Bladder microvascular endothelial cell (primary cell): ENCODE measurements at places on chromosomes 2 and 18. TPM values are rescaled to one million over a fixed set of nuclear protein-coding genes. Genes with fewer than 3 reads are reported as not detected.

Gene SERPINB13
- total RNA-seq = not detected in 2 replicates

Gene GMCL1
- total RNA-seq = 8.6 and 11.6 TPM in 2 replicates

Gene MYOM1
- 0.16 and 8.1 TPM in 2 replicates for total RNA-seq

Gene SLC30A3
- total RNA-seq = 0.81 and 34.7 TPM in 2 replicates

Gene SCYGR4
- not detected in 2 replicates for total RNA-seq

Gene LYPD6B
- not detected in 2 replicates for total RNA-seq

Gene NFU1
- 36.3 and 47.4 TPM in 2 replicates for total RNA-seq

Gene RAX
- not detected in 2 replicates for total RNA-seq

Gene PID1
- 0.16 and 0.76 TPM in 2 replicates for total RNA-seq

Gene ERMN
- total RNA-seq = not detected in 2 replicates

Gene MMADHC
- total RNA-seq = 112 and 135 TPM in 2 replicates

Gene GPD2
- 49.2 and 58.7 TPM in 2 replicates for total RNA-seq

Gene POTEJ
- total RNA-seq = 0.16 and 0.63 TPM in 2 replicates

Gene FECH
- total RNA-seq = 15.4 and 31.3 TPM in 2 replicates

Gene RFTN2
- total RNA-seq = 7.8 and 14.2 TPM in 2 replicates

Gene TMEM178A
- total RNA-seq = 0.32 TPM in 1 of 2 replicates, not detected in the other

Gene CPLX4
- total RNA-seq = not detected in 2 replicates

Gene ASB3
- total RNA-seq = 15.9 and 30.3 TPM in 2 replicates
